ENCODE measurements at places on chromosomes 1 and 21.

DNA sequence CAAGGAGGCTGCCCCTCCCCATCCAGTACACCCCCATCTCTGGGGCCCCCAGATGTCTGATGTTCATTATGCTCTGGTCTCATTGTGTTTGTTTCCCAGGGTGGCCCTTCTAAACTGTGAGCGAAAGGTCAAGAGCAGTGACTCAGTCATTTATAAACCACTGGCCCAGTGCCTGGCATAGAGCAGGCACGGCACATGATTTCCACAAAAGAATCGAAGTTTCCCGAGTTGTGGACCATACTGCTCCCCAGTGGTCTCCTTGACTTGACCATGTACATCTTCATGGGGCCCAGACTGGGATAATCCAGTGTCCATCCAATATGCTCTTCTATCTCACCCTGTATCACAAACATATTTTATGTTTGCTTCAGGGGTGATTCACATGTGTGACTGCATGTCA, 153.3 kb downstream of the NR5A2 start:
- DNase-seq, result no peak

DNA sequence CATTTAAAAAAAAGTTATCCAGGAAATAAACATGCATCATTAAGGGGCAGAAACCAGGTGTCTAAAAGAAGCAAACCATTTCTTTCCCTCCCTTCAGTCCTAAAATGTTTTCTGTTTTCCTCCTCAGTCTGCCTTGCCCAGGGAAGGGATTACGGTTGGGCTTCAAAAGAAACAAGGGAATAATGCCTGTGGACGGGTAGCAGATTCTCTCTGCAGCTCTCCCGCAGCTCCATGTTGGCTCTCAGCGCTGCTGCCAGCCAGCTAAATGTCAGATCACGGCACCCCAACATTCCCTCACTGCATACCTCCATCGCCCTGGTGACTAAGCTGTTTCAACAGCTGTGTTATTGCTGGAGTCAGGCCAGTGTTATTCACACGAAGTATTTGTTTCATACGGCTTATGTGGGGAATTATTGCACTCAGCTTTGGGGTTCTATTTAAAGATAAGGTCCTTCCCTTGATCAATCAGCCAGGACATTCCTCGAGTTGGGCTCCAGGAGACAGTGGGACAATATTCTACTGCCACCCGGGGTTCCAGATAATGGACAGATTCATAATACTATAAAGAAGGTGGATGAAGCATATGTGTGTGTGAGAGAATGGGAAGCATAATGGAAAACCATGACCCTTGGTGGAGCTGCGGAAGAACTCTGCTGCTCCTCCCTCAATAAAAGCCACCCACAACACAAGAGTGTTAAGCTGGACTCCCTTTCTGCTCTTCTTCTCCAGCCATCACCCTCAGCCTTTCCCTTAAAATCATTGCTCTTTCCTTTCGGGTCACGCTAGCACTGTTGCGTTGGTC, 58.2 kb downstream of the WLS start:
- DNase-seq, result no peak

- DNase-seq, result no peak
These were observed 4.7 kb downstream of the AMY2B start for GRCh38 chr1:103576065-103576464.

- DNase-seq, result no peak
These were observed 18.0 kb upstream of the FOXD3 start for GRCh38 chr1:63304410-63304809.

DNA sequence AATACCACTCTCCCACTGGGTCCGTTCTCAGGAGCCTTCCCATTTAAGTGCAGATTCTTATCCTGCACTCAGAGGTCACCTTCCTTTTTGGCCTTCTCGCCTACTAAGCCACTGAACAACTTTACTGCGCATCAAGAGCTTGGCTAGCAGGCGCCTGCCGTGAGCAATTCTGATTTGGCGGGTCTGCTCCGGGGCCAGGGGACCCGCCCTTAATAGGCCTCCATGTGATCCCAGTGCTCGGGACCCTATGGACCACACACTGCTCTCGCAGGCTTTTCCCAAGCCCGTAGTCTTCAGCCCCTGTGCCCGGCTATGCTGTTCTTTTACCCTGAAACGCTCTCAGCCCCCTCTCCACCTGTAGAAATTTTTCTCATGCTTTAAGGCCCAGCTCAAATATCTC, 45.1 kb downstream of the BCL9 start:
- no peak for DNase-seq

GRCh38 chr1:30460661-30461060, 262.7 kb downstream of the MATN1 start:
- no peak for DNase-seq

- no peak for DNase-seq
These were observed 23.7 kb upstream of the PEX19 start for GRCh38 chr1:160308451-160309184.

GRCh38 chr1:99227056-99227897, 37.0 kb upstream of the PLPPR4 start:
- DNase-seq, result no peak
